ENCODE measurements at places on chromosomes 3 and 15.

DNA sequence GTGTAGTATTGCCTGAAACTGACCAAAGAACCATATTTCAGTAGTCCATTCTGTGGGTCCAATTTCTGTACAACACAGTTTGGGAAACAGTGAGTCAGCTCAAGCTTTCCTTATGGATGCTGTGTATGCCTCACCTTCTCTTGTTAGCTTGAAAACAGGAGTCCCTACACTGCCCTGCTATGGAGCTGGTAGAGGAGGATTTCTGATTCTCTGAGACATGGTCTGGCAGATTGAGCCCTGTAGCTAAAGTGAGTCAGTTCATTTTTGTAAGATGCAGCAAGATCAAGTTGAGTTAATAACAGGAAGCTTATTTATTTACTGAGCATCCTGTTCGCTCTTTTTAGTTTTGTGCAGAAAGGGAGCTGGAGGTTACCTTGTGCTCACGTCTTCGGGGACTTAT lies 424.1 kb upstream of the RBMS3 start:
- DNase-seq: no peak

- DNase-seq: no peak
These were observed 29.1 kb downstream of the RUVBL1 start for GRCh38 chr3:128094295-128095151.

GRCh38 chr3:44939581-44940036 lies 36.4 kb downstream of the ZDHHC3 start:
- no peak for DNase-seq

- no peak for DNase-seq
These were observed 193.9 kb downstream of the ZNF621 start for GRCh38 chr3:40718681-40719080.

- DNase-seq: no peak
These were observed 374.0 kb downstream of the KCNH8 start for GRCh38 chr3:19522305-19522704.

- DNase-seq: no peak
These were observed 104.6 kb downstream of the ATP1B3 start for GRCh38 chr3:141981084-141981483.
